ENCODE measurements at places on chromosomes 6 and 20.

DNA sequence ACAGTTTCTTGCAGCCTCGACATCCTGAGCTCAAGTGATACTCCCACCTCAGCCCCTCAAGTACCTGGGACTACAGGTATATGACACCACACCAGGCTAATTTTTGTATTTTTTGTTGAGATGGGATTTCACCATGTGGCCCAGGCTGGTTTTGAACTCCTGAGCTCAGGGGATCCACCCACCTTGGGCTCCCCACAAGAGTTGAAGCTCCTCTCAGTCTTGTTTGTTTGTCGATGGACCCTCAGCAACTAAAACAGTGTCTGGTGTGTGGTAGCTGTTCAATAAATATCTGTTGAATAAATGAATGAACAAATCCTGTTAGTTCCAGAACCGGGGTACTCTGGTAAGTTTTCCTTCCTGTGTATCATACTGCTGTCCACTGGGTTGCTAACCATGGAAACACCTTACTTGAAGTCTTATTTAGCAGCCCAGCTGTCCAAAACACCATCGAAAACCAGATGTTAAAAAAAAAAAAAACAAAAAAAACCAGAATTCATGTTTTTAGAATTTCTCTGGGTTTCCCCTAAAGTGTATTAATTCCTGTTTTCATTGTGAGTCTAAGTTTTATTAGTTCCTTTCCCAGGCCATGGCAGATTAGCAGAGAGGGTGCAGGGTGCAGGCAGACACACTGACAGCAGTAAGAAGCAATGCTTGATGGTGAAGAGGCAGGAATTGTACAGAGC lies 7.8 kb upstream of the EZR start:
- no peak for DNase-seq

DNA sequence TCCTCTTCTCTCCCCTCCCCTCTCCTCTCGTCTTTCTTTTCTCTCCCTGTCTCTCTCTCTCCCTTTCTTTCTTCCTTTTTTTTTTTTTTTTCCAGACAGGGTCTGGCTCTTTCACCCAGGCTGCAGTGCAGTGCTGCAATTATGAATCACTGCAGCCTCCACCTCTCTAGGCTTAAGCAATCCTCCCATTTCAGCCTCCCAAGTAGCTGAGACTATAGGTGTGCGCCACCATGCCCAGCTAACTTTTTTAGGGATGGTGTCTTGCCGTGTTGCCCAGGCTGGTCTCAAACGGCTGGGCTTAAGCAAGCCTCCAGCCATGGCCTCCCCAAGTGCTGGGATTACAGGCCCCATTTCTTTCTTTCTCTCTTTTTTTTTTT lies 59.9 kb upstream of the NCOA3 start:
- DNase-seq: no peak

DNA sequence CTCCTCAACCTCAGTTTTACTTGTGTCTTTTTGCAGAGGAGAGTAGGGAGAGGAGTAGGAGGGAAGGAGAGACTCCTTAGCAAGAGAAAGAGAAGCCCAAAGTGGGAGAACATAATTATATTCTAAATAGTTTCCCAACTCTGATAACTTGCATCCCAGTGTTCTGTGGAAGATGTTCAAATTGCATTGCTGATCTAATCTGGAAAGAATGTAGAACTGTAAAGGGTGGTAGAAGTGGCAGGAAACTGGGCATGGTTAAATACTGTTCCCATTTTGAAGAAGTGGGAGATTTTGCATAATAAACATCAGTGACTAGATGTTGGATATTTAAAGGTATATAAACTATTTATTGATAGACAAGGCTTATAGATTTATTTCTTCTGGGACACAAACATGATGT lies 42.6 kb upstream of the HMGN3 start:
- DNase-seq: no peak

DNA sequence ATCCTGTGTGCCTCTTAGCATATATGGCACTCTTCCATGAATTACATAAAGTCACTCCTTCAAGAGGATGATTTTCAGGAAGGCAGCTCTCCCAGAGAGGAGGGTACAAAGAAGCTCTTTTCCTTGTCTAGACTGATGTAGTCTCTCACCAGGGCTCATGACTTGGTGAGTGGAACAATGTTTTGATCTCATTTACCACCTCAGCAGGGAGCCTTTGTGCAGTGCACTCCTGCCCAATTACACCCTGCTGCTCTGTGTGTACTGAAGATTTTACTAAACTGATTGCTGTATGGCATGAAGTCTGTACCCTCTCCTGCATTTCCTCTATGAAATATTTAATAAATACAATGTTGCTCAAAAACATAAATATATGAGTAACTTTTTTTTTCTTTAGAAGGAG lies 598.3 kb upstream of the HS3ST5 start:
- DNase-seq: peak; percentile 12

GRCh38 chr20:17896193-17896723 lies 72.3 kb downstream of the SNX5 start:
- DNase-seq: peak; percentile 17

GRCh38 chr6:109595998-109596397 lies 95.0 kb downstream of the AK9 start:
- peak; percentile 48 for DNase-seq
